NCI-H82 (cell line): ENCODE measurements at places on chromosomes 12 and 14.
A peak's percentile ranks its signal among the peaks of the same experiment; 100 is the strongest.

GRCh38 chr12:79844693-79845092 lies 90.2 kb downstream of the PPP1R12A start:
- DNase-seq = no peak

GRCh38 chr14:88454886-88455285 lies 69.4 kb downstream of the SPATA7 start:
- DNase-seq = no peak

GRCh38 chr12:132393991-132394949 lies 64.9 kb upstream of the GALNT9 start:
- DNase-seq = no peak

GRCh38 chr12:111169456-111169855 lies 199.4 kb downstream of the PHETA1 start:
- peak; percentile 15 for DNase-seq

DNA sequence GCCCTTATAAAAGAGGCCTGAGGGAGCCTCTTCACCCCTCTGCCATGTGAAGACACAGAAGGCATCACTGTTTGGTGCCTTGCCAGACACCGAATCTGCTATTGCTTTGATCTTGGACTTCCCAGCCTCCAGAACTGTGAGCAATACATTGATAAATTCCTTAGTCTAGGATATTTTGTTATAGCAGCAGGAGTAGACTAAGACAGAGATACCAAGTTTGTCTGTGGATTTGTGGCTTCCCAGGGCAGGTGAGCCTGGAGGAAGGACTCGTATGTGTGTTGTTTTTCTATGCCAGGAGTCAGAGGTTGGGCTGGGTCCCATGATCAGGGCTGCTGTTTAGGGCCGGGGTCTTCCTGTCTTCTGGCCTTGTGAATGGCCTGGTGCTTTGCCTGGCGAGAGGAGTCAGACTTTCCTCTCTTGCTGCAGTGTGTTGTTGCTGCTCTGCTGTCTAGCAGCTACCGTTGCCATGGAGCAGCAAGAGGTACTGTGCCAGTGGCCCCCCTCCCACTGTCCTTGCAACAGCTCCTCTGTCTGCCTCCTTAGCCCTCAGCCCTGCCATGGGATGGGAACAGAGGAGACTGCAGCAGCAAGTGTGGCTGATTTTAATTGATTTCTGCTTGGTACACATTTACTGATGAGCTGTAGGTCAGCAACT lies 111.2 kb downstream of the CHST11 start:
- DNase-seq = no peak

- peak; percentile 24 for DNase-seq
Measured at GRCh38 chr14:70721542-70721941, 79.8 kb downstream of the TTC9 start.

GRCh38 chr14:87529081-87529480 lies 463.9 kb downstream of the GALC start:
- DNase-seq = no peak

GRCh38 chr12:120536064-120536791 lies 2.1 kb downstream of the RNF10 start:
- DNase-seq = no peak
